Natural killer cell treated with Interleukin-12 subunit alpha and Interleukin-12 subunit beta and Interleukin-15 and Interleukin-18, amount 100 ng/mL, for 72 hours (primary cell): ENCODE measurements at places on chromosomes 7 and 10.

- DNase-seq: no peak
Observed at GRCh38 chr10:92990615-92991014, 70.0 kb upstream of the CYP26C1 start.

DNA sequence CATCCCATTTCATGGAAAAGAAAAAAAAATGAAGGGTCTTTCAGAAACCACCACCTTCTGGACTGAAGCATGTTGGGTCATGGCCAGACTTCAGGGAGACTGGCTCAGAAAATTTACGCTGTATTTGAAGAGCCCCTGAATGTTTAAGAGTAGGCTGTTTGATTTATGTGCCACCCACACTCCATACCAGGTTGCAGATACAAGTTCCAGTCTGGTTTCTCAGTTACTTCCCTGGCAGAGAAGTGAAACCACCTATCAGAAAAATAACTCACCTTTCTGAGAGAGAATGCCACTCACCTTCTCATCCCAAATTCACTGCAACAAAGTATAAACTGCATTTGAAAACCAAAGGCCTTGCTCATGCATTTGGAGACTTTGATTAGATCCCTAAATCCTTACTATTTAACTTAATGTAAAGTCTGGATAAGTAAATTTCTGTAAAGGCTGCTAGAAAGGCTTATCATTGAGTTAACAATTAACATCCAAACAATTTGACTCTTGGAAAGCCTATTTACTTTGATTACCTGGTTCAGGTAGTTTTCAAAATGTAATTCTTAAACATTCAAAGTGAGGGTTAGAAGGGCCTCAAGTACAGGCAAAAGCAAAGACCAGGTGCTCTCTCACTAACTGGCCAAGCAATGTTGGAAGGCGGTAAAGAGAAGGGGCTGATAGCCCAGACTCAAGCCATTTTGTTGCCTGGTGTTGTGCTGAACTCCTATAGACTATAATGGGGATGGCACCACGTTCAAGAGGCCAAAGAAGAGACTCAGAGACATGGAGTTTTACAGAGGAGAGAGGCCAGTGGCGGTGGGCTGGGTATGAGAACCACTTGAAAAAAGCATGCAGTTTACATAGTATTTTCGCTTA is 12.8 kb upstream of the ADD3 start:
- no peak for DNase-seq

- no peak for DNase-seq
Observed at GRCh38 chr7:96452146-96452545, 130.2 kb upstream of the SLC25A13 start.

GRCh38 chr7:43535031-43535451 is 47.9 kb upstream of the STK17A start:
- DNase-seq: no peak

DNA sequence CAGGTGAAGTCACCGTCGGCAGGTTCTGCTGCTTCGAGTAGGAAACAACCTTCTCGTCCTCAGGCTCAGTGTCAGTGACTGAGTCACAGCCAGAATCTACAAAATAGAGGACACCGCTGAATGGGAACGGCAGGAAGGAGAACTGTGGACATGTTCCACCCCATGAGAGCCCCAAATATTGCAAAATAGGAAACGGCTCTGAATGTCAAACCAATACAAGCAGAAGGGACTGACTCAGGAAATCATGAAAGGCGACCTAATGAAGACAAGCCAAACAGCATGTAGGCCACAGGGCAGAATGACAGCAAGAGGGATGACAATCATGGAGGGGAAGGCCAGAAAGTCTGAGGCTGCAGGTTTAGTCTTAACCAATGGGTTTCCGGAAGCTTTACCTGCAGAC is 63.5 kb downstream of the PIK3AP1 start:
- DNase-seq: no peak

DNA sequence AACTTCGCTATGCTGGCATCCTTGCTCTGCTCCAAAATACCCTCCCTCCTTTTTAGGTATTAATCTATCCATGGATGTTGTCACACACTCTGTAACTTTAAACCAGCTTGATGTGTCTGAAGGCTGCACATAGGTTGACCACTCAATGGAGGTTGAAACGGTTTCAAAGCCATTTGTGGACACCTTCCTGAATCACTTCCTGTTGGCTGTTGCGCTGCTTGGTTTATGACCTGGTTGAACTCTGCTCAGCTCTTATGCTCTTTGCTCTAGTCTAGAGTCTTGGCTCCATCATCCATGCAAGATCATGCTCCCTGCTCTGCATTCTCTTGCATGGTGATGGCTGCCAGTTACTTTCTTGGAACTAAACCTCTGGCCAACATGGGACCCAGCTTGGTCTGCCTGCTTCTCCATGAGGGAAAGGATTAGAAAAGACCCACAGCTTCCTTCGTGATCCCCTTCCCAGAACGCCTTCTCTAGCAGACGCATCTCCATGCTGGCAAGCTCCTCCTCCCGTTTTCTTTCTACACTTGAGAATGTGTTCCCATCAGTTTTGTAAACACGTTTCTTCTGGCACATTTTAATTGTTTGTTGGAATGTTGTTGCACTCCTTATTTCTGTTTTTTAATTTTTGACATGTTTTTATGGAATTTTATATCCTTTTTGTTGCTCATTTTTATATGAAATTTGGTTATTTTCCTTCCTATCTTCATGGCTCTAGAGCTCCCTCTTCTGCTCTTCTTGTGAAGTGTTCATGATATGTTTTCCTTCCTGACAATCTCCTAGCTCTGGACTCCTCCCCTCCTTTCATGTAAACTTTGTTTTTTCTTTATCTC is 149.8 kb downstream of the XPNPEP1 start:
- no peak for DNase-seq

GRCh38 chr7:5143106-5143505 is 46.9 kb upstream of the WIPI2 start:
- no peak for DNase-seq

GRCh38 chr10:114735946-114736345 is 77.9 kb upstream of the ABLIM1 start:
- no peak for DNase-seq

DNA sequence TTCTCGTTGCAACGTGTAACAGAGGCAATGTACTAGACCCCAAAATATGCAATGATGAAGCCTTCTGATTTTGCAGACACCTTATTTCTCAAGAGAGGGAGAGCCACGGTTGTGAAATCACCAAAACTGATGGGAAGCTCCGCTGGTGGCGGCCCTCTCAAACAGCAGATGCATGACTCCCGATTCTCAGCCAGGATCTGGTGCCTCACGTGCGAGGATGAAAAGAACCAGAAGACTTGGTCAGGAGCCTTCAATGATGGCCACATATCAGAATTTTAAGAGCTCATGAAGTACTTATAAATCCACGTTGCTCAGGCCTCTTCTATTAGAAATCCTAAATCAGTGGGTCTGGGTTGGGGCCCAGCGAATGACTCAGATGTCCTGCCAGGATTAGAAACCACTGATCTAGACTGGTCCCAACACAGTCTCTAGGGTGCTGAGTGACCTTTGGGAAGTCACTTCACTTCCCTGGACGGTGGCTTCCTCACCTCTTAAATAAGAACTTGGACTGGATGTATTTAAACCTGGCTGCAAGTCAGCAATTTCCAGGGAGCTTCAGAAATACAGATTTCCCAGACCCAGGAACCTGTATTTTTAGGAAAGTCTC is 41.9 kb upstream of the FAM180A start:
- DNase-seq: no peak

DNA sequence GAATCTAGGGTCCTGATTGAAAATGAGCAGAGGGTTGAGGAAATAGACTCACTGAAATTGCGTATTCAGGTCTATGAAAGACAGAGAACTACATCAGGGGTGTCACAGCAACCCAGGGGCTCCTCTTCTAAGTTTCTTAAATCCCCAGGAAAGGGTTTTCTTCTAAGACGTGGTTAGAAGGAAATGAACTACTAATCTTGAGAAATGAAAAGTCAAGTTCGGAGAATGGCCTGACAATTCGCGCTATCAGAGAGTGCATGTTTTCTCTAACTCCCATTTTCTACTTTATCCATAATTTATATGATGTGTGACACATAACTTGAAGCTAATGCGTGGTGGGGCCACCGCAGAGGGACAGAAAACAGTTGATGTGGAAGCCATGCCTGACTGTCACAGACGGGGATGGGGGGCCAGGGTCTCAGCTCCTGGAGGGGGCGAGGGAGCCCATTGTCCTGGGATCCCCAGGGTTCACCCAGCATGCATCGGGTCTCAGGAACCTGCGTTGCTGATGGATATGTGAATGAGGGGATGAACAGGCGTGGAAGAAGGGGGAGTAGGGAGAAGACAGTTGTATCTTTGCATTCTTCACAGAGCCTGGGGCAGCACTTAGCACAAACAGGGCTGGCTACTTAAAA is 86.3 kb downstream of the PTPRE start:
- no peak for DNase-seq
